CD4-positive, alpha-beta T cell treated with Interleukin-2 at 100 ng/mL for 4 hours (primary cell): ENCODE measurements at places on chromosomes 4 and X.

GRCh38 chr4:159966746-159967145 lies 863.9 kb downstream of the RAPGEF2 start:
- DNase-seq, result no peak

- DNase-seq, result no peak
Observed at GRCh38 chrX:21225643-21226042, 148.6 kb upstream of the CNKSR2 start.

- DNase-seq, result no peak
Observed at GRCh38 chr4:125283707-125284279, 31.0 kb upstream of the FAT4 start.

- no peak for DNase-seq
Observed at GRCh38 chr4:38820329-38821061, 15.9 kb upstream of the TLR1 start.

DNA sequence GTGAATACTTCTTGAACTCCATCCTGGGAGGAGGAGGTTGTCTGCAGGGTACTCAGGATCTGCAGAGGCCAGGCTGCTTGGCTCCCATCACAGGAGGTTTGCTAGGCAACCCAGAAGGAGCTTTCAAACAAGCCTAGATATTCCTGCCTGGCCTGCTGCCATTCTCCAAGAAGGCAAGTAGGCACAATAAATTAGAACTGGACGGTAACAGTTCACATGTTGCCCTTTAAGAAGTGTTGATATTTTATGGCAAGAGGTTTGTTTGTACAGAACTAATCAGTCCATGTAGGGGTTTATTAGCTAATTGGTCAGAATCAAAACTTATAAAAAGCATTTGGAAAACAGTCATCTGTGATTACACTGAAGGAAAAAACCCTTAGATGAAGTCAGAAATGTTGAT lies 39.3 kb downstream of the SYNPO2 start:
- DNase-seq, result no peak
